ENCODE measurements at places on chromosomes 3 and 15. TPM values are rescaled to one million over a fixed set of nuclear protein-coding genes. Genes with fewer than 3 reads are reported as not detected.

CYP1A1 gene
- total RNA-seq, result 0.33 TPM

UBAP1L gene
- total RNA-seq, result 3.1 TPM

TIMP4 gene
- total RNA-seq, result 19.0 TPM

CPEB1 gene
- total RNA-seq, result not detected

GOLGA8H gene
- not detected for total RNA-seq

KLHL6 gene
- 0.04 TPM for total RNA-seq

SV2B gene
- total RNA-seq, result not detected

MFN1 gene
- total RNA-seq, result 69.6 TPM

RAB43 gene
- 48.9 TPM for total RNA-seq

SETMAR gene
- total RNA-seq, result 4.9 TPM

- DNase-seq, result no peak
Measured at GRCh38 chr15:60568301-60568742, 89.4 kb upstream of the ICE2 start.

GRCh38 chr15:42018306-42019224, 2.3 kb downstream of the PLA2G4E start:
- DNase-seq, result no peak

- DNase-seq, result no peak
Measured at GRCh38 chr15:98898122-98898521, 109.5 kb downstream of the PGPEP1L start.

GRCh38 chr15:83380682-83381081, 66.5 kb upstream of the SH3GL3 start:
- peak; percentile 88 for DNase-seq

GRCh38 chr3:126493739-126494138, 18.0 kb upstream of the ZXDC start:
- DNase-seq, result no peak

- DNase-seq, result no peak
Measured at GRCh38 chr3:127152684-127153505, 40.0 kb upstream of the PRR23E start.

- no peak for DNase-seq
Measured at GRCh38 chr3:25907081-25907480, 117.2 kb downstream of the OXSM start.

DNA sequence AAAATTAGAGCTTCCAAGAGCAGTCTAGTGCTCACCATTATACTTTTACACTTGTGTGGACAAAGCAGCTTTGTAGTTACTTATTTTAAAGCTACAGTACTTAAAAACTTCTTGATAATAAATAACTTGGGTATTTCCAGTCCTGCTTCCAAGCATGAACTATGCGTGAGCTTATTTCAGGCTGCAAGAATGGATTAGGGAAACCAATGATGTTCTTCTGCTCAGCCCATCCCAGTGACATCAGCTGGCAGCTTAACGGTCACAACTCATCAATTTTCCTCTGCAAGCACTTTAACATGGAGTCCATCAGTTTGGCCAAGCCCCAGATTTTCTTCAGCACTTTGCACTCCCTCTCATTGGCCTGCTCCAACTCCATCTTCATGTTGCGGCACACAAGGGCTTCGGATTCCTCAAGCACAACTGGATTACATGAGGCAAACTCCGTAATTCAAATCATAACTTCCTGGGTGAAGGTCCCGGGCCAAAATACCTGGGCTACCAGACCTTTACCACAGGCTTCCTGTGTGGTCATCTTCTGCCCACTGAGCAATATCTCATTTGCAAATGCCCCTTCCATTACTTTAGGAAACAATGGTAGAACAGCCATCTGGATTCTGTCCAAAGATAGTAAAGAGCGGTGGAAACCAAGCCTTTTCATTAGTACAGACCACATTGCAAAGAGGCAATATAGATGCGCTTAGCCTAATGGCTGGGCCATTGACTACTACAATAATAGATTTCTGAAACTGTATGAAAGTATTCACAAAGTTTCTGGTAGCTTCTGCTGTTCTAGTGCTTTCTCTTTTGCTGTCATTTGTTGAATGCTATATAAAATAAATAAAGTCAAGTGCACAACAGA, 87.5 kb upstream of the DAZL start:
- no peak for DNase-seq

GRCh38 chr3:186997473-186997939, 67.2 kb downstream of the ST6GAL1 start:
- no peak for DNase-seq

- no peak for DNase-seq
Measured at GRCh38 chr15:68379058-68379758, 52.8 kb downstream of the ITGA11 start.

DNA sequence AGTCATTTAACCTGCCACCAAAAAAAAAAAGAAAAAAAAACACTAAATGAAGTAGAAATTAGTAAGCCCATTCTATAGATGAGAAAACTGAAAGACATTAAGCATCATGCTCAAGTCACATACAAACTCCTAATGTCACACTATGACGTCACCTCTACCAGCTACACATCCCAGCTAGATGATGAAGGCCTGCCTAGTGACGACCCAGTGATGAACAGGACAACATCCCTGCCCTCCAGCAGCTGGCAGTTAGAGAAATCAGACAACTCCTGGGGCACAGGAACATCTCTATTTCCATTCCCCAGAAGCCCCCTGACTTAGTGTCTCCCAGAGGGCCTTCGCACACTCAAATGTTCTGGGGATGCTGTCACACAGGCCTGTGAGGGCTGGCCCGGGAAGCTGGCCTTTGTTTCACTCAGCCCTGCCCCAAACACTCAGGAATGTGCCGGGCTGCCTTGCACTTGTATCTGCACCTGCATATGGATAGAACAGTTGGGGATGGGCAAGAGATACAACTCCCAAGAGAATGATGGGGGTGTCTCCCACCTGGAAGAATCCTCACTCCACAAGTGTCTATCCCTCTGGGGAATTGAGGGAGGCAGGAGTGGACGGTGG, 7.0 kb upstream of the HAPLN3 start:
- DNase-seq, result no peak

- no peak for DNase-seq
Measured at GRCh38 chr15:92687746-92688145, 32.2 kb upstream of the FAM174B start.

DNA sequence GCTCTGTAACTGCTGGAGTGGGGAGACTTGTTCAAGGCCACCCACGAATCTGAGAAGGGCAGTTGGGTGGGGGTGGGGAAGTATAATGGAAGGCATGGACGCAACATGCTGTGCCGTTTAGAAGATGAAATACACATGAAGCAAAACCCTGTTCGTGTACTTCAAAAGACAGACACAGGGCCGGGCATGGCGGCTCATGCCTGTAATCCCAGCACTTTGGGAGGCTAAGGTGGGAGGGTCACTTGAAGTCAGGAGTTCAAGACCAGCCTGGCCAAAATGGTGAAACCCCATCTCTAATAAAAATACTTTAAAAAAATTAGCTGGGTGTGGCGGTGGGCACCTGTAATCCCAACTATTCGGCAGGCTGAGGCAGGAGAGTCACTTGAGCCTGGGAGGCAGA, 36.9 kb upstream of the SFMBT1 start:
- no peak for DNase-seq

- DNase-seq, result no peak
Measured at GRCh38 chr3:154602241-154602640, 172.3 kb upstream of the GPR149 start.
